ENCODE measurements at places on chromosomes 5 and 9. TPM values are rescaled to one million over a fixed set of nuclear protein-coding genes. Genes with fewer than 3 reads are reported as not detected.

The PCDHGA1 gene
- 0.08 TPM for total RNA-seq

The DDX4 gene
- not detected for total RNA-seq

The PIP5K1B gene
- 0.33 TPM for total RNA-seq

The ACSL6 gene
- total RNA-seq, result 129 TPM

The HAVCR1 gene
- total RNA-seq, result 2.8 TPM

The PCDHGA12 gene
- total RNA-seq, result 1.9 TPM

The PCDHGC5 gene
- total RNA-seq, result 0.19 TPM

The GFI1B gene
- total RNA-seq, result not detected

The SPACA9 gene
- total RNA-seq, result 0.67 TPM

DNA sequence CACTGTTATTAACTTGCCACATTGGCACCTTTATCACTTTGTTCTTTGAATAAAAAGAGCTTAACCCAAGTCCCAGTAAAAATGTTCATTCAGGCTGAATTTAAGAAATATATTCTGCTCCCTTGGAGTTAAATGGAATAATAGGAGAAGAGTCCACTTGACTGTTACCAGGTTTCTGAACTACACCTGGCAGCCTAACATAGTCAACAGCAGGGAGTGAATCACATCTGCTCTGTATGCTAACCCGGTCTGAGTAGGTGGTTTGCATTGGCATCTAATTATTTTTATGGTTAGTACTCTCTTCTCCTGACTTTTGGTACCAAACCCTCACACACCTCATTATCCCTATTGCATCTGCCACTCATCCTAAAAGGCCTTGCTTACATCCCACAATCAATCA is 86.7 kb downstream of the STK32A start:
- no peaks in the 10 kb centered on the region for H3K27me3 ChIP-seq
- no peaks in the 10 kb centered on the region for H3K4me1 ChIP-seq
- H3K4me3 ChIP-seq, result no peak overlapping the region
- H3K36me3 ChIP-seq, result no peaks in the 10 kb centered on the region
- no peak for DNase-seq

DNA sequence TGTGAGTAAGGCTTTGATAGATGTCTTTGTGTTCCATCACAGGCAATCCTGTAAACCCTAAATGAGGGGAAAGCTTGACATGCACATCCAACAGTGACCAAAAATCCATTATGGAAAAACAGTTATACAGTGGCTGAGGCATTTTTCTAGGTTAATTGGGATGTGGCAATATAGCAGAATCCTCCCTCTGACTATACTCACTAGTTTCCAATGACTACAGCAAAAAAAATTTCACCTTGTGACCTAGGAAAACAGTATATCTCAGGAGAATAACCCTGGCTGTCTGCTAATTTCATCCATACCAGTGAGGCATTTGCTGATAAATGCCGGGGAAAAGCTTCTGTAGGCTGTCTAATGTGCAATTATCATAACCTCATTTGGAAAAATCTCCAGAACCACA is 49.9 kb upstream of the SNCAIP start:
- H3K36me3 ChIP-seq, result no peaks in the 10 kb centered on the region
- no peak overlapping the region for H3K27ac ChIP-seq
- no peaks in the 10 kb centered on the region for H3K4me1 ChIP-seq
- H3K4me3 ChIP-seq, result no peak overlapping the region
- DNase-seq, result no peak
- peaks cover 2% of the 10 kb centered on the region for H3K27me3 ChIP-seq

GRCh38 chr9:137366445-137366810 is 56.5 kb downstream of the EXD3 start:
- DNase-seq, result no peak
- no peak overlapping the region for H3K4me3 ChIP-seq
- no peaks in the 10 kb centered on the region for H3K27me3 ChIP-seq
- H3K36me3 ChIP-seq, result no peaks in the 10 kb centered on the region
- no peak overlapping the region for H3K27ac ChIP-seq

DNA sequence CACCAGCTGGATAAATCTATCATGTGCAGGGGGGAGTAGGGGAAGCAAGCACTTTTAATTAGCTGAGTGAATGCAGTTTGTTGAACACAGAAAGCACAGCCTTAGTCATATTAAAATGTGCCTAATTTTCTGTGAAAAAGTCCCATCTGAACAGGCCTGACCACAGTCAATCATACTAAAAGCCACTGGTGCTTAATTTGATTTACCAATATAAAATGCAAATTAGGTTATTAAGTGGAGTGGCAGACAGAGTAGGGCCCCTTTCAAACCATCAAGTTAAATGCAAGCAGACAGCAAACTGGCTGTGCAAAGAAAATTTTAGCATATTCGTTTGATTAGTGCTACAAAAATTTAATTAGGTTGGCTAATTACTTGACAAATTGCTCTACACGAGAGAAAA is 176.1 kb downstream of the ISL1 start:
- no peak overlapping the region for H3K27ac ChIP-seq
- H3K36me3 ChIP-seq, result no peaks in the 10 kb centered on the region
- no peaks in the 10 kb centered on the region for H3K27me3 ChIP-seq

- H3K27ac ChIP-seq, result peak overlapping the region; percentile 80
- no peaks in the 10 kb centered on the region for H3K27me3 ChIP-seq
- no peak for DNase-seq
- H3K4me3 ChIP-seq, result no peak overlapping the region
- no peaks in the 10 kb centered on the region for H3K36me3 ChIP-seq
Observed at GRCh38 chr5:81506900-81507588, 113.1 kb upstream of the ACOT12 start.

- no peak overlapping the region for H3K4me3 ChIP-seq
- H3K4me1 ChIP-seq, result peaks cover 4% of the 10 kb centered on the region
- no peaks in the 10 kb centered on the region for H3K27me3 ChIP-seq
- H3K27ac ChIP-seq, result no peak overlapping the region
- H3K36me3 ChIP-seq, result no peaks in the 10 kb centered on the region
Observed at GRCh38 chr5:146645342-146645741, 129.4 kb upstream of the GPR151 start.

GRCh38 chr9:91533382-91533781 is 109.8 kb upstream of the NFIL3 start:
- H3K27ac ChIP-seq, result no peak overlapping the region
- H3K36me3 ChIP-seq, result no peaks in the 10 kb centered on the region
- no peak for DNase-seq
- H3K4me1 ChIP-seq, result no peaks in the 10 kb centered on the region
- H3K4me3 ChIP-seq, result no peak overlapping the region

GRCh38 chr5:55691265-55692105 is 20.6 kb downstream of the SLC38A9 start:
- H3K4me3 ChIP-seq, result peak overlapping the region; percentile 49
- H3K27ac ChIP-seq, result peak overlapping the region; percentile 88
- peaks cover 37% of the 10 kb centered on the region for H3K4me1 ChIP-seq
- H3K27me3 ChIP-seq, result no peaks in the 10 kb centered on the region

GRCh38 chr9:135256581-135257354 is 169.3 kb downstream of the OLFM1 start:
- no peak overlapping the region for H3K4me3 ChIP-seq
- H3K27me3 ChIP-seq, result no peaks in the 10 kb centered on the region
- DNase-seq, result no peak
- H3K27ac ChIP-seq, result no peak overlapping the region

- no peak for DNase-seq
- H3K4me1 ChIP-seq, result peaks cover 22% of the 10 kb centered on the region
- H3K27me3 ChIP-seq, result no peaks in the 10 kb centered on the region
Observed at GRCh38 chr9:121354762-121355161, 15.3 kb downstream of the STOM start.

DNA sequence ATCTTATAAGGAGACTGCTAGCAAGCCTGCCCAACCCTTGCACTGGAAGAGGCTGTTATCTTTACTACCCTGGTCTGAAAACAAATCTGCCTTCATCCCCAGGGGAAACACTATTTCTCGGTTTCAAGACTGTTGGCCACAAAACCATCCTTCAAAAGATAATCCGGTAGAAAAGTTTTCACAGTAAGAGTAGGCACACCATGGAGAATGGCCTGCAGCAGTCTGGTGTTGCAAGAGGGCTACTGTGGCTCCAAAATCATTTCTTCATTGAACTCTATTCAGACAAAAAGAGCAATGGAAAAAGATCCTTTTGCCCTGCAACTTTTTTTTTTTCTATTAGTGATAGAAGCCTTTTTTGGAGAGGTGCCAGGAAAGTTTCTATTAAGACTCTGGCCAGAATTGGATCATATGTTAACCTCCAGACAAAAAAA is 163.9 kb downstream of the ARHGEF28 start:
- no peak for DNase-seq
- H3K36me3 ChIP-seq, result no peaks in the 10 kb centered on the region
- H3K4me1 ChIP-seq, result no peaks in the 10 kb centered on the region

DNA sequence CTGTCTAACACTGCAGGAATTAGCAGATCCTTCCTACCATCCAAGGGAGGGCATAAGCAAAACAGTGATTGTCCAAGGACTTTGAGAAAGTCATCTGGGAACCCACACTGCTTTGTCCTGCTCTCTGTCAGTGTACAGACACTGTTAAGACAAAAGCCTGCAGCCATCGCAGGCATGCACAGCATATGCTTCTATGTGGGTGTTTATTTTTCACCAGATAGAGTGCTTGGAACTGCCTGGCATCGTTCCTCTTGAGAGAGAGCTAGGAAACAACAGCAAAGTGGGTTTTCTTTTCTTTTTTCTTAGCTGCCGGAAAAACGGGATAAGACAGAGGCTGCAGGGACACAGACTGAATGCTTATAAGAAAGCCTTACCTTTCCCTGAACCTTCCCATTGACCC is 212.3 kb downstream of the ICE1 start:
- H3K27me3 ChIP-seq, result no peaks in the 10 kb centered on the region
- H3K27ac ChIP-seq, result no peak overlapping the region
- no peaks in the 10 kb centered on the region for H3K4me1 ChIP-seq
- H3K36me3 ChIP-seq, result no peaks in the 10 kb centered on the region

DNA sequence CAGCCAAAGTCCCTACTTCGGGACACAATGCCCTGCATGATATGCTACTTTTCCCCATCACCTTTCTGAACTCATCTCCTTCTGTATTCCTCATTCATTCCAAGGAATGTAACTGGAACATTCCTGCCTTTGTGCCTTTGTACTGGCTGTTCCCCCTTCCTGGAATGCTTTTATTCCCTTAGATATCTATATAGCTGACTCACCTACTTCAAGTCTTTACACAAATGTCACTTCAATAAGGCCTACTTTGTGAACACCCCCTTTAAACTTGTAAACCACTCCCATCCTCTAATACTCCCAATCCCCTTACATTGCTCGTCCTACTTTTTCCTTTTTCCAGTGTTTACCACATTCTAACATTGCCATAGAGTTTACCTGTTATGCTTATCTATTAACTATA is 2.4 kb downstream of the NOL6 start:
- H3K4me3 ChIP-seq, result no peak overlapping the region
- H3K27me3 ChIP-seq, result no peaks in the 10 kb centered on the region
- no peak for DNase-seq

DNA sequence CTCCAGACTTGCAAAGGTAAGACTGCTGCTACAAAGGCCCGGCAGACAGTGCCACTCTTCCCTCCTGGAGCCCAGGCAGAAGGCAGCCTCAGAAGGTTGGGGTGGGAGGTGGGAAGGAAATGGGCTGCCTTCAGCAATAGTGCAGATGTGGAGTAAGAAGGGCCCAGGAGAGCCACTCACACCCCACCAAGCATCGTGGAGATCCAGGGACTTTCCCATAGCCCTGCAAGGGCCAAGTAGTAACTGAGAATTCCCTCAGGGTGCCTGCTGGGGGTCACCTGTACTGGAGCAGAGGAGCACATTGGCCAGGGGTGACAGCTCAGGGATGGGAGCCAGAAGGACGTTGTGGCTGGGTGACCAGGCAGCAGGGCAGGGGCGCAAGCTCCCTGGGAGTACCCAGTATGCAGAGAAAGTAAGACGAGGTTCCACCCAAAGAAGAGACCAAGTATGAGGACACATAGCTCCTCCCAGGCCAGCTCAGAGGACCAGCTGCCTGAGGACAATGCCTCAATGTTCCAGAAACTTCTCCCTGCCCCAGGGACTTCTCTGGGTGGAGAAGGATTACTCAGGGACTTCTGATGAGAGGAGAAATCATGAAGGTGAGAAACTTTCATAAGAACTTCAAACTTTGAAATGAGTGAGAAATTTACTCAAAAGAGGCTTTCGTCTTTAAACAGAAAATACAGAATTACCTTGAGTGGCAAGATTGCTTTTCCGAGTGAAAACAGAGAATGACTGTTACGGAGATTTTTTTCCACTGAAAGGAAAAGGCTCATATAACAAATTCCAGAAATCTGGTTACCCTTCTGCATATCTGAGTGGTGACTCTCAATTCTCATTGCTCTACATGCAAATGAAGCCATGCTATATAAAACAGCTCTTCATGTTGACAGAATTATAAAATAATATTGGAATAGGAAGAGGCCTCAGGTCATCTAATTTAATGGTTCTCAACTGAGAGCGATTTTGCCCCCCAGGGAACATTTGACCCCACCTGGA is 87.9 kb upstream of the TRIO start:
- H3K36me3 ChIP-seq, result no peaks in the 10 kb centered on the region
- no peak overlapping the region for H3K4me3 ChIP-seq
- no peaks in the 10 kb centered on the region for H3K4me1 ChIP-seq
- no peak for DNase-seq
- H3K27ac ChIP-seq, result no peak overlapping the region

- H3K36me3 ChIP-seq, result no peaks in the 10 kb centered on the region
- no peak overlapping the region for H3K27ac ChIP-seq
- no peaks in the 10 kb centered on the region for H3K27me3 ChIP-seq
- DNase-seq, result no peak
Observed at GRCh38 chr9:3549225-3549624, 23.4 kb upstream of the RFX3 start.

DNA sequence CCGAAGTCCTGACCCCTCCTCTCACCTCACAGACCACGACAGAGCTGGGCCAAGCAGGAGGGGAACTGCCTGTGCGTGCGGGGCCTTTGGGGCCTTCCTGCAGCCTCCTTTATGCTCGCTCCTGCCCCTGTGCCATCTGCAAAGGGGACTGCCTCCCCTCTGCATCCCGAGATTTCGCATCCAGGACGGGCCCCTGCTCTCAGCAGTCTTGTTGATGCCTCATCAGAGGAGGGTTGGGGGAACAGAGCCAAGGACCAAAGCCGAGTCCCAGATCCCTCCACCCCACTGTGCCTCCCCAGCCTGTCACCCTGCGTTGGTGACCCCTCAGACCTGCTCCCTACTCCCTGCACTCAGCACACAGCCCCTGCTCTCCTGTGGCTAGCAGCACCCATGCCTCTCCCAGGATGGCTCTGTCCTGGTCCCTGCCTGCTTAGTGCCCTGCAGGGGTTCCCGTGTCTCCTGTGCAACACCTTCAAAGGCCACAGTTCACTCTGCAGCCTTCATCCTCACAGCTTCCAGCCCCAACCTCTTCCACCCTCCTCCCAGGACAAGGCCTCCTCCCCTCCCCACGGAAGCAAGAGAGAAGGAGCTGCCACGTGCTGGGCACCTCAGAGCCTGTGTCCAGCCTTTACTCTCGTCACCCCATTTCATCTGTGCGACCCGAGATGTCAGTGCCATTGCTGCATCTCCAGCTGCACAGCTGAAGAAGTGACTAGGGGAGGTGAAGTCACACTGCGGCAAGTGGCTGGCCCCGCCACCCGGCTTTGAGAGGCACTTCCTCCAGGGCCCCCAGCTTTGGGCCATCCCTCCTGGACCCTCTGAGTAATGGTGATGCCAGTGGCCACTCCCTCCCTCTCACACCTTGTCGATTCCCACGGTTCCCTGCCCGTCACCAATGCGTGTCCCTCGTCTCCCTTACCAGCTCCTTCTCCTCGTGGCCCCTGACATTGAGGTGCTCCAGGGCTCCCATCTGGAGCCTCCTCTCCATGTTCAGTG is 62.6 kb upstream of the LRRTM2 start:
- H3K4me3 ChIP-seq, result no peak overlapping the region
- no peaks in the 10 kb centered on the region for H3K27me3 ChIP-seq
- peak; percentile 28 for DNase-seq
- H3K27ac ChIP-seq, result no peak overlapping the region
- peaks cover 9% of the 10 kb centered on the region for H3K4me1 ChIP-seq

Data from liver (tissue), 10 donors.